ENCODE measurements at places on chromosomes 5 and 9.

DNA sequence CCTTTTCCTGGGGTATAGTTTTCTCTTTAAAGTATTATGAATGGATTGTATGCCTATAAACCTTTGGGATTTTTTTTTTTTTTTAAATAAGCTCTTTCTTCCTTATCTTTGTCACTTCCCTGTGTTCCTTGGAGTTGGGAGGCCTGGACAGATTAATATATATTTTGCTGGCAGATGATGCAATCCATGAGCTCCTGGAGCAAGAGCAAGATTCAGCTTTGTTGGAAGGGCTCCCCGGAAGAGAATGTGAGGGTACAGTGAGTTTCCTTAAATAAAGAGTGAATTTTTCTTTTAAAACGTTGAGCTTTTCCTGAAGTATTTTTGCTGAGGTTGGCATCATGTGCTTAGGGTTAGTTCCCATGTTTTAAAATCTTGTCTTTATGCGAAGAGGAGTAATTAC is 98.7 kb upstream of the SLC28A3 start:
- DNase-seq: no peak

DNA sequence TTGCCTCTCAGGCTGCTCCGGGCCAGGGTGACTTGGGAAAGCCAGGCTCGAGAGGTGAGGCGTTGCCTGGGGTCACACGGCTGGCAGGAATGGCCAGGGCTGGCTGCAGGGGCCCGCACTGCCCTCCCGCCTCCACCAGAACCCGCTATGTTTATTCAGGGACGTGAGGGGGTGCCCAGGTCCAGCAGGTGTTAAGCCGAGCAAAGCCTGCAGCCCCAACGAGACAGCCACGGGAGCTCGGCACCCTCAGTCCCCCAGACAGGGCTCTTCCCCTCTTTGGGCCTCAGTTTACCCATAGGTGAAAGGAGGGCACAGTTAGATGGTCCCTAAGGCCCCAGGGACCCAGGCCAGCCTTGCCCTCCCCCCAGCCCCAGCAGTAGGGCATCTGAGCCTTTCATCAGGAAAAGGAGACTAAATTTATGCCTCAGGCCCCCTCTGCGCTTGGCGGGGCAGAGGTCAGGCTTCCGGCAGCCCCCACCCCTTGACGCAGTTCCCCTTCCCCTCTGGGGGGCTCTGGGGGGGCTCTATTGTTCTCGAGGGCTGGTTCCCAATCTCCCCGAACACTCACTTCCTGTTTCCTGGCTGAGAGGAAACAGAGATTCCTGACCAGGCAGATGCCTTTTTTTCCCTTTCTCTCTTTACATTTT is 7.1 kb upstream of the EGFL7 start:
- no peak for DNase-seq

DNA sequence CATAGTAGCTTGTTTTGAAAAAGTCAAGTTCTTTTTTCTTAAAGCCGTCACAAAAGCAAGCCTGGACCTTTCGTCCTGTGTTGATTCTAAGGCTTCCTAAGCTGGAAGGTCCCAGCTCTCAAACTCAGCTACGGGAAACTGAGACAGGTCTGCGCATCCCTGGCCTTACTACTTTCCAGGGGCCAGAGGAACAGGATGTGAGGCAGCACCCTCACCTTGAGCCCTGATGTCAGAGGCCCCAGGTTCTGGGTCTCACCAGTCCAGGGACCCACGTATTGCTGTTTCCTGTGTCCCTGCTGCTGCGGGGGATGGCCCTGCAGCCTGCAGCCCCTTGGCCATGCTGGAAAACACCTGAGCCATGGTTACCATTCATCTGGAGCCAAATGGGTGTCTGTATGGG is 123.9 kb downstream of the COL23A1 start:
- no peak for DNase-seq

DNA sequence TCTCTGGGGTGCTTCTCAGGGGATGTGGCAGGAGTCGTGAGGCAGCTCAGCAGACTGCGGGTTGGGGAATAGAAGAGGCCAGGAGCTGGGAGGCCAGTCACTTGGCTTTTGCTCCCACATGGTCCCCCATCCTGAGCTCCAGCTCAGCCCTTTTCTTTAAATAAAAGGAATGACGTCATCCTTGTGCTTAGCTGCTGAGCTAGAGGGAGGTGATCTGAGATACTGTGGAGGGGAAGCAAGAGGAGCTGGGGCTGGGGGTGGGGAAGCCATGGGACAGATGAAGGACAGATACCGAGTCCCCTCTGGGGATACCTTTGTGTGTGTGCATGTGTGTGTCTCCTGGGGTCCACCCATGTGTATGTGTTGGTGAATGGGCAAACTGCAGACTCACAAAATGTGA is 89.0 kb upstream of the ARAP3 start:
- peak; percentile 12 for DNase-seq

- no peak for DNase-seq
These were observed 248.7 kb downstream of the TAF11L14 start for GRCh38 chr5:17882760-17883488.

DNA sequence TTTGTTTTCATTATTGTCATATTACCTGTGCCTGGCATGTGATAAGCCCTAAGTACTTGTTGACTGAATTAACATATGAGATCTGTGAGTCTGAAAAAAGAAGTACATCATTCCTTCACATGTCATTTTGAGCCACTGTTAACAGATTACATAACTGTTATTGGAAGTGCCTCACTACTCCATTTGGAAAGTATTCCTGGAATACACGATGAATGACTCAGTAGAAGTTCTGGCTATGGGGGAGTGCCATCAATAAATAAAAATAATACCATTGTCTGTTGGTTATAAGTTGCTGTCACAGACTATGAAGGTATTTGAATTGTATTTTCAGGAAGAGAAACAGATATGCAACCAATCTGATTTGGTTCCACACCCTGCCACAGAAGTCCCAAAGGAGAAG is 12.9 kb downstream of the NIPSNAP3B start:
- DNase-seq: no peak

DNA sequence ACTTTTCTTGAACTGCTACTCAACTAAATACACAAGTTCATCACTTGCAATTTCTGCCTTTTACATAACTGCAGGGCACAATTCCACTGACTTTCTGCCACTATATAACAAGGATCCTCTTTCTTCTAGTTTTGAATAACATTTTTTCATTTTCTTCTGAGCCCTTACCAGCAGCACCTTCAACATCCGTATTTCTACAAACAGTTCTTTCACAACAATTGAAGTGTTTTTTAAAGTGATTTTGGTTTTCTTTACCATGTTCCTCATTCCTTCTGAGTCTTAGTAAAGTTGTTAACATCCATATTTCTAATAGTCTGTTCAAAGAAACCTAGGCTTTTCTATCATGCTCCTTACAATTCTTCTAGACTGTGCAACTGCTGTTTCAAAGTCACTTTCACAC is 127.2 kb upstream of the PITX1 start:
- no peak for DNase-seq

GRCh38 chr5:12003680-12004079 is 99.4 kb upstream of the CTNND2 start:
- DNase-seq: no peak
